ENCODE measurements at places on chromosomes 16 and 17.

GRCh38 chr16:55502801-55503366 lies 6.0 kb upstream of the LPCAT2 start:
- DNase-seq, result no peak

DNA sequence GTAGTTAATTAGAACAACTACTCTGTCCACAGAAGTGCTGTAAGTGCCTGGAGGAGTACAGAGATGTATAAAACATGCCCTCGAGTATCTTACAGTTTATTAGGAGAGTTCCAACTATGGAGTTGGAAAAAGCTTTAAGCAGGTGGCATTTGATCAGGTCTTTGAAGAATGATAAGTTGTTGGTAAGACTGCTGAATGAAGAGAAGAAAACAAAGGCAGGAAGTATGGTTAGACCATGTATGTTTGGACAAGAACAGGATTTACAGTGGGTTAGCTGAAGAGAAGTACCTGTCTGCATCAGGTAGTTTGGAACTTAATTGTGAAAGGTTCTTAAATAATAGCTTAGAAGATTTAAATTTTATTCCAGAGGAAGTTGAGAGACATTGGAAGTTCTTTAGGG lies 29.4 kb downstream of the ATP6V0A1 start:
- no peak for DNase-seq

DNA sequence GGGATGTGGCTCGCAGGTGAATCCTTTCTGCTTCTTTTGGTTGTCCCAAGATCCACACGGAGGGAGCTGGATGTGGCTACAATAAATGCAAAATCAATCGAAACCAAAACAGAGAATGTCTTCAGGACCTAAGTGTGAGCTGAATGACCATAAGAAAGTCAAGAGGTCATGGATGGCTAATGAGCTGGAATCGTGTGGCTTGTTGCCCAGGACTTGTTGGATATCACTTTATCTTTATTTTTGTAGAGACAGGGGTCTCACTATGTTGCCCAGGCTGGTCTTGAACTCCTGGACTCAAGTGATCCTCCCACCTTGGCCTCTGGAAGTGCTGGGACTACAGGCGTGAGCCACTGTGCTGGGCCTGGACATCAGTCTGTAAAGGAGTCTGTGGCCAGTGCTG lies 326.8 kb upstream of the N4BP1 start:
- DNase-seq, result no peak

GRCh38 chr17:36602030-36602748 lies 806 bp downstream of the MRM1 start:
- no peak for DNase-seq

GRCh38 chr16:56140645-56141044 lies 50.6 kb upstream of the GNAO1 start:
- DNase-seq, result no peak
